ENCODE measurements at places on chromosomes 4 and X.

GRCh38 chrX:69051901-69052300 lies 113.4 kb downstream of the PJA1 start:
- DNase-seq: no peak

DNA sequence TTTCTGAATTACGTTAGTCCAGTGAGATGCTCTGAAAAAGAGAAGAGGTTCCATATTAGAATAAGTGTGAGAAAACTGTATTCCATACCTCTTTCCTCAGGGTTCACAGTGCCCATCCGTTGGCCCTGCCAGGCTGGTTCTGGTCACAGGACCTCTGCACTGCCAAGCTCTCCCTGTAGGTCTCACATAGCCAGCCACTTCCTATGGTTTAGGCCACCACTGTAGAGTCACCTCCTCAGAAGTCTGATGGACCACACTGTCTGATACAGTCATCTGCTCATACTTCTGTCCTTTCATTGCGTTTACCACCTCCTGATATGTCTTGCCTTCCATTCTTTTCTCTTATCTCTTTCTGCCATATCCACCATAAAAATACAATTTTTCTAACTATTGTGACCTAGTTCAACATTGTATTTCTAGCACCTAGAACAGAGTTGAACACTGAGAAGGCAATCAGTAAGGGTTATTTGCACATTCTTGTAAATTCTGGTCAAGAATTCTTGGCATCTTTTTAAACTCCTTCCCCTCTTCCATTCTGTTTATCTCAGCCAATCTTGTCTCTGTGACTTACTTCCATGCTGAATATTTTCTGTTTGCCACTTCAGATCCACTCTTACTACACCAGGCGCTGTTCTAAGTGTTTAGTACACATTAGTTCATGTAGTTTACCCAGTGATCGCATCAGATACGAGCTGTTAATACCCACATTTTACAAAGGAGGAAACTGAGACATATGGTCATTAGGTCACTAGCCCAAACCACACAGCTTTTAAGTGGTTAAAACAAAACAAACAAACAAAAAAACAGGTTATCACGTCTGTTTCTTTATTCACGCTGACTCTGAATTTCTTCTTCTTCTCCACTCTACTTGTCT lies 125.6 kb downstream of the CBR4 start:
- no peak for DNase-seq

DNA sequence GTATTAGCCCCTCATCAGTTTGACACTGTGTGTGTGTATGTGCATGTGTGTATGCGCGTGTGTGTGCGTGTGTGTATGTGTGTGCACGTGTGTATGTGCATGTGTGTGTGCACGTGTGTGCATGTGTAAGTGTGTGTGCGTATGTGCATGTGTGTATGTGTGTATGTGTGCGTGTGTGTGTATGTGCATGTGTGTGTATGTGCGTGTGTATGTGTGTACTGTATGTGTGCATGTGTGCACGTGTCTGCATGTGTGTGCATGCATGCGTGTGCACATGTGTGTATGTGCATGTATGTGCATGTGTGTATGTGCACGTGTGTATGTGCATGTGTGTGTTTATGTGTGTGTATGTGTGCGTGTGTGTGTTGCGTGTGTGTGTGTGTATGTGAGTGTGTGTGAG lies 31.1 kb upstream of the MXRA5 start:
- no peak for DNase-seq

DNA sequence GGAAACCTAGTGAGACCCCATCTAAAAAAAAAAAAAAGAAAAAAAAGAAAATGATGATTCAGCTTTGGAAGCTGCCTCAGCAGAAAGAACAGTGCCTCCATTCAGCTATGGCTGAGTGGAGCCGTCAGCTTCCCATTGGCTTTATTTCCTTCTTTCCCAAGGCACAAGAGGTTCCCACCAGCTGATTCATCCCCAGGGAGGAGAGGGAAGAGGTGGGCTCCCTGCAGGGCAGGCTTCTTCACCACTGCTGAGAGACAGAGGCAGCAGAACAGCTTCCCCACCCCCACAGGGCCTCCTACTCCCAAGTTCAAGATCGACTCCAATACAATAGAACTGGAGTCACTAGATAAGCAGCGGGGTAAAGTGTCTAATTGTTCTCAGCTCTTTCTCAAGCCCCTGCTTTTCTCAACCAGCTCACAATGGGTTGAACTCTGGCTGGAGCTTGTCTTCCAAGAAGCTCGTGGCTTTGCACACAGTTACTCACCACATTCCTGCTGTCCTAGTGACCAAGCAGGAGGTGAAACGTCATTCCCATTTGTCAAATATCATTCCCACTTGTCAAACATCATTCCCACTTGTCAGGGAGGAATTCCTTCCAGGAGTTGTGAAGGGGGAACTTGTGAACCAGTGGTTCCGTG lies 47.8 kb downstream of the FHDC1 start:
- peak; percentile 68 for DNase-seq

- DNase-seq: no peak
Observed at GRCh38 chr4:89109841-89110540, 1.3 kb upstream of the TIGD2 start.

DNA sequence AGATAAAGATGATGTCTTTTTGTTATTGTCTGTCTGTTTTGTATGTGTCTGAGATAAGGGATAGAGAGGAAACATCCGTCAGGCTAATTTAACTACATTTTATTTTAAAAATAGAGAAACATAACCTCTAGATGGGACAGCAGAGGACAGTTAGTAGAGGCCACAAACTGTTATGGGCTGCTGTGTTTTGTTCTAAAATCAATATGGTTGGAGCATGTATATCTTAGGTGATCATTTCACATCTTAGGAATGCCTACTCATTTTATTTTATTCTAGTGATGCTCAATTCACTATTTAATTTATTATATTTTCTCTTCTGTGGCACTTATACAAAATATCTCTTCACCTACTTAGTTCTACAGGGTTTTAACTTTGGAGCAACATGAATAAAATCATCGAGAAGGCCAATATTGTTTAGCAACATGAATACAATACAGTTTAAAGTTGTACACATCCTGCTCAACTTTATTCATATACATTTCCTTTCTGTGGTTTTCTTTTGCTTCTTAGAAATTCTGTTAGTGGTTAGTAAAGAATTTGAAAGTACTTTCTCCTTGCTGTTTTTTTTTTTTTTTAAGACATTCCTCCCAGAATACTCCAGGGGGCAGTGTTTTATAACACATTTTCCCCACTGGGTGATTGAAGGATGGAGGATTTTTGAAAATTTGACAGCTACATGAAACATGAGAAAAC lies 392.9 kb downstream of the UNC5C start:
- DNase-seq: peak; percentile 66

DNA sequence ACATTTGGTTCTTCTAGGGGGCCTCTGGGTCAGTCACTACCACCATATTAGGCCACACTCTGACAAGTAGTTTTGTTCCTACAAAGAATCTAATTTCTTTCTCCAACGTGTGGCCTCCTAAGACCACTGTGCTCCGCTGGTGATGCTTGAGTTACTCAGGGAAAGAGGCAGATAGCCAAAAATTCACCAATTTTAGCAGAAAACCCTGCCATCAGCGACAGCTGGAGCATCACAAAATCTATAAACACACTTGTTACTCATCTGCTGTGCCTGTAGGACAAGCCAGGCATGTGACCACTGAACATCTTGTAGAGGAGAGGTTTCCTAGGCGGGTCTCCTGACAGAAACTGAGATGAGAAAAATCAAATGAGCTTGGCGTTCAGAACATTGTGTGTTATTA lies 105.4 kb downstream of the SYNPO2 start:
- DNase-seq: no peak

DNA sequence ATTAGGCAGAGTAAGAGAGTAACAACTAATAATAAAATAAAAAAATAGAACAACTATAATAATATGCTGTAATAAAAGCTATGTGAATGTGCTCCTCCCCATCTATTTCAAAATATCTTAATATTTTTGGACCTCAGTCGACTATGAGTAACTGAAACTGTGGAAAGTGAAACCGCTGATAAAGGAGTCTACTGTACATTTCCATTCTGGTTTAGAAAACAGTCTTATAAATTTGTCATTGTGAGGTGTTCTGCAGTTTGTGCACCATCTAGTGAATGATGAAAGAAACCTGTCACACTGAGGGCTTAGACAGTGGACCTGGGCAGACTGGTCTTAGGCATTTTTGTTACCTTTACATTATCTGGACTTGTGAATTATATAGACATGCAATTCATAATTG lies 42.0 kb downstream of the TMEM150C start:
- DNase-seq: peak; percentile 52

- peak; percentile 3 for DNase-seq
Observed at GRCh38 chrX:125998432-125998831, 167.7 kb downstream of the DCAF12L2 start.

GRCh38 chr4:13309751-13310150 lies 174.4 kb downstream of the RAB28 start:
- no peak for DNase-seq

- peak; percentile 22 for DNase-seq
Observed at GRCh38 chr4:48635310-48635709, 144.8 kb downstream of the FRYL start.

- DNase-seq: peak; percentile 93
Observed at GRCh38 chrX:45515262-45516215, 314.9 kb upstream of the DIPK2B start.

GRCh38 chr4:70704215-70704930 lies 16.0 kb downstream of the UTP3 start:
- peak; percentile 60 for DNase-seq

DNA sequence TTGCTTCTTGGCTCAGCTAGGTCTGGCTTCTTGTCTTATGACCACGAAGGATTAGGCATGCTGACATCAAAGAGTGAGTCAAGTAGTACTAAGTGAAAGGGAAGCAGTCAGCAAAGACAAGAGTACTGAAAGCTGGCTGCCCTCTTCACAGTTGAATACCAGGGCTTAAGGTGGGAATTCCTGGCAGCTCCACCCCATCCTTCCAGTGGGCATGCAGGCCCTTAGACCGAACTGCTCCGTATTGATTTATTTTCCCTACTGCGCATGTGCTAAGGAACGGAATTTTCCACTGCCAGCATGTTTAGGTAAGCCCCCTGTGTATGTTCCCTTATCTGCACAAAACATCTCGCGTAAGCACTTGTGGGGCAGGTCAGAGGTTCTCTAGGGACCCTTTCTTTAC lies 2320.1 kb downstream of the ARAP2 start:
- DNase-seq: peak; percentile 84

GRCh38 chr4:40912460-40913184 lies 162.9 kb downstream of the NSUN7 start:
- peak; percentile 68 for DNase-seq

DNA sequence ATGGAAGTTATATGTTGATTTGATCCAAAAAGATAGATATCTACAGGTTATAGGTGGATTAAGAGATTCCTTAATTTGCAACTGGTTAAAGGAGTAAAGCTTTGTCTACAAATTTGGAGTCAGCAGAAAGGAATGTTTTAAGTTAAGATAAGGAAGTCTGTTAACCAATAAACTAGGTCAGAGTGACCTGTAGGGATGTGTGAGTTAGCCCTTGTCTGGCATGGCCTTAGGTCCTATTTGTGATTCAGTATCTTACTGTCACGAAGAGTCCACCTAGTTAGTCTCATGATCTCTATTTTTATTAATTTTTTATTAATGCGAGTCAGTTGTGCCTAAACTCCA lies 230.8 kb downstream of the INPP4B start:
- DNase-seq: peak; percentile 46

- peak; percentile 69 for DNase-seq
Observed at GRCh38 chr4:143406523-143406922, 69.8 kb downstream of the GAB1 start.

GRCh38 chrX:81390237-81390636 lies 188.3 kb downstream of the SH3BGRL start:
- no peak for DNase-seq

DNA sequence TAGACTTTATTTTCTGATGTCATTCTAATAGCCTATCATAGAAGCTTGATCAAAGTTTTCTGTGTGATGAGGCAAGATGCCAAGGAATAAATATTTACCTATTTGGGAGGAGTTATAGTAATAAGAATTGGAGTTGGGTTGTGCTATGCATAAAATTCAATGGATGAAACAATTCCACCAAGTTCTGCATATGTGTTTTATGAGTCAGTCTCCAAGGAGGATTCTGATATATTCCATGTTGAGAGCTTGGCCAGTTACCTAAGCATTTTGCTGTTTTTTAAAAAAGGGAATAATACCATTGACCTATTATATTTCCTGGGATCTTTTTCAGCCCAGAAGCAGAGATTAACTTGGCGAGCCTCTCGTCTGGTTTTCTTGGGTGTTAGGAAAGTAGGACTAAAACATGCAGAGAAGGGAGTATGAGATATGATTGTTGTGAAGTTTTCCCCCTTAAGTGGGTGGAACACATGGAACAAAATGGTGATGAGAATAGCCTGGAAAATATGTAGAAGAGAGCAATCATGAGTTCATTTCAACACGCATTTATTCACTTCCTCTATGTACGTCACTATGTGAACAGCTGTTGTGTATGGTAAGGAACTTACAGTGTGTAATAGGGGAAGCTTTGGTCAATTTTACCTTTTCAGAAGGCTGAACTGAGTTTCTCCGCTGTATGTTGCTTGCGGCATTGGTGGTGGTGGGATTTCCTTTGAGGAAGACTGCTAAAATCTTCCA lies 39.2 kb downstream of the POLA1 start:
- no peak for DNase-seq

DNA sequence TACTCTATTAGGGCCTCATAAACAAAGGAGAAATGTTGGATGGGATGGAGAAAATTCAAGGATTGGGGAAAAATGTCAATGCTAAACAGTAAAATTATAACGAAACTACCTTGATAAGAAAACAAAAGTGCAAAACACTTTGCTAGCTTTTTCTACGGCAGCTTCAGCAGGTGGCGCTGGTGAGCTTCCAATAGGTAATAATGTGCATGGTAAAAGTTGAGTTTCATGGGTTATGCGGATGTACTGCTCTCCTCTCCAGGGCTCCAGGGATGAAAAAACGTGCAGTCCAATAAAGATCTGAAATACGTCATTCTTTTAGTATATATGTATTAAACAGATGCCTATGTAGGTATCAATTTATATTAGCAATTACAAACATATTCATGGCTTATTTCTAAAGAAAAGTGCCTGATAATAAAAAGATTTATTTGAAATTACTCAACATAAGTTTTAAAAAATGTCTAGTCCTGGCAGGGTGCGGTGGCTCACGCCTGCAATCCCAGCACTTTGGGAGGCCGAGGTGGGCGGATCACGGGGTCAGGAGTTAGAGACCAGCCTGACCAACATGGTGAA lies 239.6 kb downstream of the GRXCR1 start:
- peak; percentile 63 for DNase-seq

DNA sequence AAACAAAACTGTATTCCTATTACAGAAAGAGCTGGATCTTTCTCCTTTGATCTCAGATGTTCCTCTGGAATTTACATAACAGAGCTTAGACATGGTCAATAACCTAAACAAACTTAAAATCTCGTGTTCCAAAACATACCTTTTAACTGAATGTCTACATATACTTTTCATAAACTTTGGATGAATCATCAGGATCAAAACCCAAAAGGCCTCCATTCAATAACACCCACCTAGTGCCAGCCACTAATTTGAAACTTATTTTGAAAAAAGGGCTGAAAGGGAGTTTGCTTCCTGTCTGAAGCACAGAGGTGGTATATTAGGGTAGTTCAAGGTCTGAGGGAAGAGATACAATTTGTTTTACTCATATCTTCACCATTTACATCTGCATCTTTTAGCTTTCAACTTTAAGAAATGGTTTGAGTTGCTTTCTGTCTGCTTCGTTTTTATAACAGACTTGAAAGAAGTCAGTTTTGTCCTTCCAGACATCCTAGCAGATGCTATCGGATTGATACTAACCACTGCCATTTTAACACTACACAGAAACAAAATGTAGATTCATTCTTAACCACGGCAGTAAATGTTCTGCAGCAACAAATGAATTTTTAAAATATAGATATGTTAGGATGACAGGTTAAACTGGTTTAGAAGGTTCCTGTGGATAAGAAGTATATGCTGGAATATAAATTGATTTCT lies 242.8 kb upstream of the DKK2 start:
- DNase-seq: peak; percentile 57

All from iris pigment epithelial cell (primary cell).